Right ventricle myocardium superior (tissue), 1 donor: ENCODE measurements at places on chromosomes 11 and 22.
A peak's percentile ranks its signal among the peaks of the same experiment; 100 is the strongest.

DNA sequence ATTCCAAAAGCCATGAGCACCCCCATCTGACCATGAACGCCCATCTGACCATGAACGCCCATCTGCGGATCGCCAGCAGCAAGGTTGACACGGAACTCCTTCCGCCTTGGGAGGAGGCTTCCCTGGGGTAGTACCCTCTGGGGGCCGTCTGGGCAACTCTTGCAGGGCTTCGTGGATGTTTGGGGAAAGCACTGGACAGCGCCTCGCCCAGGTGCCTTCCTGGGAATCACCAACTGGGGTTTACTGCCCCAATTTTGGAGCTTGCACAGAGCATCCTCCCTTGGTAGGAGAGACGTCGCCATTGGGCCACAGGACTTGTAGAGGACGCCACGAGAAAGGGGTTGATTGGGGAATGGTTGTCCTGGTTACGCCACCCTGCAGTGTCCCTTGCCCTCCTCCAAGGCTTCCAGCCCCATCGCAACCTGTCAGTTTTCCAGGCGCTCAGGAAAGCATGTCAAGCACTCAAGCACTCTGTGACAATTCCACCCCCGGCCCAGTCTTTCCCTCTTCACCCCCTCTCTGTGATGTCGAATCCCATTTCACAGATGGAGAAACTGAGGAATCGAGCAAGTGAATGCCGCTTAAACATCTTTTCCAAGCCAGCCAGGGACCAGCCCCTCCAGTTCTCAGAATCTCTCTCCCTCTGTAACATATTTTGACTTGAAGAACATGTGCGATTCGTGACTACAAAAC, 914 bp upstream of the PRDM11 start:
- peak; percentile 63 for DNase-seq

DNA sequence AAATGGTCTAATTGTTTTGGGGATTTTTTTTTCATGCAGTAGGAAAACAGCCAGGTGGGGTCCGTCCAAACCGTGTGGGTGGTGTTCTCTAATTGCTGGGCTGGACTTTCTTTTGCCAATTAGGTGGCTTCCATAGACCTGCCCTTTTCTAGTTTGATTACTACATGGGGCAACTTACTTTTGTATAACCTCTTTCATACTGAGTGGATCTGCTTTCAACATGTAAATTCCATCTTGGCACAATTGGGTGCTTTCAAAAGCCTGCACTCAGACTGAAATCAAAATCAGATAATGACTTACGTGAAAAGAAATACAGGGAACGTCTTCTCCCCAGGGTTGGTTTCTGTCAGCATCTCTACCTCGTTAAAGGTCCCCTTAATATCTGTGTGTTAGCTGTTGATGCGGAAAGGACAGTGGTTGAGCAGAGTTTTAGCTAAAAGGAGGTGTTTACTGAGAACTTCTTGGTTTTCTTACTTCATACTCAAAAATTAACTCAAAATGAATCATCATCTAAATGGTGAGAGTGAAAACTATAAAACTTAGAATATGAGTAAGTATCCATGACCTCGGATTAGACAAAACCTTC, 72.1 kb downstream of the BARX2 start:
- DNase-seq: no peak

DNA sequence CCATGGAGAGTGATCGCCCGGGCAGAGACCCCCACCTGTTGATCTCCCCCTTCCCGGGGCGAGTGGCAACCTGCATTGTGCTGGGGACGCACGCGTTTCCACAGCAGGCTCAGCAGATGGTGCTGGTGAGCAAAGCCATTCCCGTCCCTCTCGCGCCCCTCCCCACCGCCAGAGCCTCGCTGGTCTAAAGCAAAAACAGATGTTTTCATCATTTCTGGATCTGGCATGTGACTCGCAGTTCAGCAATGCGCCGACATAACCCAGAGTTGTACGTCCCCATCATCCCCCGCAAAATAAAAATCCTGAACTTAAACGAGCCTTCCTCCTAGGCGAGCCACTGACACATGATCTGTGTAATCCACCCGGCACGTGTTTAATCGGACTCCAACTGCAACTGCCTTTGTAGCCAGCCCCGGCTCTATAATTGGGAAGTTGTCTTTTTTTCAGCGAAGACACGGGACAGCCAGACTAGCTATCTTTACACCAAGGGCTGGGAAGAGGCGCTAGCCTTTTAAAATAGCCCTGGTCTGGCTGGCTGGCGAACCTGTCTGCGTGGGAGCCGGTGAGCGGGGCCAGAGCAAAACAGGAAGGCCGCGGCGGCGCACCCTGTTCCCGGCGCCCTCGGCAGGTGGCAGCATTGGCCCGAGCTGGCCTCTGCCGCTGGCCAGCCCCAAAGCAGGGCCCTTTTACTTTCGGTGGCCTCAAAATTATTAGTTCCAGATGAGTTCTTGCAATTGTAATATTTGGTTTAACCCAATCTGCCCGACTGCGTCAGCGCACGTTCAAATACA, 203.0 kb upstream of the SORL1-AS1 start:
- DNase-seq: peak; percentile 92

DNA sequence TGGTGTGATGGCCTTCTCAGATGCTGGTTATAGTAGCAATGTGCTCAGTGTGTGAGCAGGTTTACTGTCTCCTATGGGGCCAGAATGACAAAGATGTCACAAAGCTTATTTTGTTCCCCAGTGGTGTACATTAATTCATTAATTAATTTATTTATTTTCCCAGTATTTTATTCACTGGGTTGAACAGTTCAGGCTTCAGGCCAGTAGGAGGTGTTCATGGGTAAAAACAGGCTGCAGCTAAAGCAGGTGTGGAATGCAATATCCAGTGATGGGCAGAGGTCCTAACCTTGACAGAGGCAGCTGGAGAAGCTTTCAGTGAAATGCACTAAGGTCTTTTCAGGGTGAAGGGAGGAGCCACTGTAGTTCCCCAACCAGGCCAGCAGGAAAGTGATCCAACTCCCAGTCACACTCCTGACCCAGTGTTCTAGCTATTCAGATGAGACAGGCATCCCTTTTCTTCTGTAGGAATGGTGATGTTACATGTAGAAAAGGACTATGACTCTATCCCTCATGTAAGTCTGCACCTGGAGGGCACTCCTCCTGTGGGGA, 7.8 kb upstream of the FANCF start:
- no peak for DNase-seq

GRCh38 chr11:34898474-34898873, 17.7 kb downstream of the APIP start:
- no peak for DNase-seq

DNA sequence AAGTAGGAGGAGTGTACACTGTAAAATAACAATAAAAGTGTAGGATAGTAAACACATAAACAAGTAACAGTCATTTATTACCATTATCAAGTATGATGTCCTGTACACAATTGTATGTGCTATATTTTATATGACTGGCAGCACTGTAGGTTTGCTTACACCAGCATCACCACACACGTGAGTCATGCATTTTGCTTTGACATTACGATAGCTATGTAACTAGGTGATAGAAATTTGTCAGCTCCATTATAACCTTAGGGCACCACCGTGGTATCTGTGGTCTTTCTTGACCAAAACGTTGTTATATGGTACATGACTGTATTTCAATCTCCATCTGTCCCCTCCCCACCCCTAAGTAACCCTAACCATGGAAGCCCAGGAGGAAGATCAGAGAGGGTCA, 1.1 kb downstream of the DNAL4 start:
- no peak for DNase-seq

- no peak for DNase-seq
Observed at GRCh38 chr11:121082670-121083069, 18.4 kb upstream of the TECTA start.

- no peak for DNase-seq
Observed at GRCh38 chr22:37301144-37301830, 19.0 kb downstream of the CYTH4 start.

DNA sequence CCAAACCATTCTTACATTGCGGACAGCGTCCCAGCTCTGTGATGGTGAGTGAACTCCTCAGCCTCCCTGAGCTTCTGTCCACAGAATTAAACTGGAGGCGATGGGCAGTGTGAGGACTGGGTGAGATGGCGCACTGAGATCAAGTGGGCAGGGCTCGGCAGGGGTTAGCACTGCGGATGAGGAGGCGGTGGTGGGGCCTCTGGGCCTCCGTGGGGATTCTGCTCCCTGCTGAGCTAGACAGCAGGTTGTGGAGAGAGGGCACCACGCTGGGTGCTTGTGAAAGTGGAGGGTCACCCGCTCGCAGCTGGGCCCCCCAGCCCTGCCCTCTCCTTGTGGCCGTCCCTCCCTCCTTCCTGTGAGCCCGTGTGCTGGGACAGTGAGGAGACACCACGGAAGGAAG, 25.6 kb upstream of the PARVG start:
- DNase-seq: peak; percentile 16

- no peak for DNase-seq
Observed at GRCh38 chr11:95867105-95867504, 56.8 kb downstream of the MTMR2 start.

GRCh38 chr22:50058906-50059880, 1.1 kb upstream of the TTLL8 start:
- peak; percentile 37 for DNase-seq

DNA sequence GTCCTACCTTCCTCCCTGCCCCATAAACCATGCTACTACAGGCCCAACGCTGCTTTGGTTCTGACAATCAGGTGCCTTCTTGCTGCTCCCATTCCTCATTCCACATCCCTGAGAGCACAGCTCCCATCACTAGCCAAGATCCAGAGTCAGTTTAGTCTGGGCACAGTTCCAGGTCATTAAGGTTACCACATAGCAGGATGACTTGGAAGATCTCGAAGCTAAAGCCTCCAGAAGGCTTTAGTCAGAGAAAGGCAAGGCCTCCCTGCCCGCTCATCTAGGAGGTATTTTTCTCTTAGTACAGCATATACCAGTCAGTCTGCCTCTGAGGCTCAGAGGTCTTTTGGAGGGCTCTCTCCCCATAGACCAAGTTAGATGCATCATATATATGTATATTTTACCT, 30.3 kb downstream of the TRIM66 start:
- no peak for DNase-seq

- DNase-seq: no peak
Observed at GRCh38 chr11:105899772-105900171, 122.3 kb downstream of the MSANTD4 start.

DNA sequence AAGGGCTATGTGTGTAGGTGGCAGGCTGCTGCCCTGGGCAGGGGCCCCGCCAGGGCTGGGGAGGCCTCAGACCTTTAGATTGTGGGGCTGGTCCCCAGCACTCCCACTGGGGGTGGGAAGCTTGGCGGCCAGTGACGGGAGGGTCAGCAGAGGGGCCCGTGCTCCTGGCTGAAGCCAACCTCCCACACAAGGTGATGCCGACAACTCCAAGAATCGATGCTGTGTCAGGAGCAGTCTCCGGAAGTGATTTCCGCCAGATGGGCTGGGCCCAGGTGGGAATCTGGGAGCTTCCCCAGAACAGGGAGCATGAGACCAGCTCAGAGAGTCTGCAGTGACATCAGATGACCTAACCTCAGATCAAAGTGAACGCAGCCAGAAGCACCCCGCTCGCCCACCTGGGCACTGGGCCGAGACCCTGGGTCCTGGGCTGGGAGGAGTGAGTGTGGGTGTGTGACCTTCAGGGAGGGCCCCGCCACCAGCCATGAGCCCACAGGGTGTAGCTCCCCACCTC, 7.7 kb downstream of the TRPM5 start:
- peak; percentile 38 for DNase-seq

DNA sequence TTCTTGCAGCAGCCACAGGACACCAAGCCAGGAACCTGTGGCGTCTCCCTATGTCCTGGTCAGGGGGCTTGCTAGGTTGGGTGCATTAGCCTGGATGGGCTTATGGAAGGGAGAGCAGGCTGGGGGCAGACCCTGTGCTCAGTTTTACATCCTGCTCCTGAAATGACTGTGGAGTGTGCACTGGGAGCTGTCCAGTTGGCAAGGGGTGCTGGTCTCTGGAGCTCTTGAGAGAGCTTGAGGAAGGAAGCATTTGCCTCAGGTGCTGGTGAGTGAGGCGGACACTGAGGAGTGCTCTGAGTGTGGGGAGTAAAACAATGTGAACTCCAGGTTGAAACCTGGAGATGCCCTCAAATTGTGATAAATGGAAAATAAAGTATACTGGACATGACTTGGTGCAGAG, 3.4 kb downstream of the SCGB1D4 start:
- DNase-seq: no peak

DNA sequence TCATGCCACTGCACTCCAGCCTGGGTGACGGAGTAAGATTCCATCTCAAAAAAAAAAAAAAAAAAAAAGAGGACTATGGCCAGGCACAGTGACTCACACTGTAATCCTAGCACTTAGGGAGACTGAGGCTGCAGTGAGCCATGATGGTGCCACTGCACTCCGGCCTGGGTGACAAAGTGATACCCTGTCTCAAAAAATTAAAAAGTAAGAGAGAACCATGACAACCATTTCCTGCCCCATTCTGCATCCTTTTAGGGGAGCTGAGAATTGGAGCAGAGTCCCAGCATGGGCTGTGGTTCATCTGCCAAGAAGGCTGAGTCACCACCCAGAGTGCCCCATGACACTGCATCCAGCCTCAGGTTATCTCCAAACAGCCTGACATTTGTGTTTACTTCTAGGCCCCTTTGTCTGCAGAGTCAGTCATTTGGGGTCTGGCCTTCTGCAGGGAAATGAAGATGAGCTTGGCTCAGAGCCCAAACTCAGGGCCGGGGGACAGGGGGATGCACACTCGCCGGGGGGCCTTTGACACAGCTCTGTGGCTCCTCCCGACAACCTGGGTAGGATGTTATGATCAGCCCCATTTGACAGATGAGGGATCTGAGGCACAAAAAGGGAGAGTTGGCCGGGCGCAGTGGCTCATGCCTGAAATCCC, 4.7 kb downstream of the CSDC2 start:
- no peak for DNase-seq

- DNase-seq: no peak
Observed at GRCh38 chr11:94089341-94089740, 39.3 kb upstream of the PANX1 start.

DNA sequence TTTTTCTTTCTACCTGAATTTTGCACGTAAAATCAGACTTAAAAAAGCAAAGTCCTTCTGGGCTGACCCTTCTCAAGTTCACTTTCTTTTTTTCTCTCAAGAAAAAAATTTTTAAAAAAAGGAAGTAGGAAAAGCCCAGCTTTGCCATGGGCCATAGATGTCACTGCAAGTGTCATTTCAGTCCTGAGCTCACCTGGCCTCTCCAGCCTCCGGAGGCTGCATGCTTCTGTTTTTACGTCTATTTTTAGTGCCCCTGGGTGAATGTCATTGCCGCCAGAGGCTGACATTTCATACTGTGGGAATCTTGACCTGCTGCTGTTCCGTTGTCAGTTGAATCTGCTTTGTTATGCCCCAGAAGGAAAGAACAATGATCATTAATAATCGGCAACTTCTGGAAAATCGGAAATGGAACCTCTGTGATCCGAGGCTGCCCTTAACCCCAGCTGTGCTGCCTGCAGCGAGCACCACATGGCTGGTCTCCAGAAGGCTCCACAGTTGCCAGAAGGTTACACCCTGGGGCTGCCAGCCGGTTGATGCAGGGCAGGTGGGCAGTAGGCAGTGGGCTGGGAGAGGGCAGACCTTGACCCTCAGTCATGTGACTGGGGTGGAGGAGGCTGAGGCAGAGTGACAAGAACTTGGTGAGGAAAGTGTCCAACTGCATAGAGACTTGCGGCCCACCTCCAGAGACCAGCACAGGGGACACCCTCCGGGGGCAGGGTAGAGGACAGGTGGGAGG, 16.7 kb upstream of the MYEOV start:
- no peak for DNase-seq
